Spleen (tissue), 13 donors: ENCODE measurements at places on chromosomes 4 and X. TPM values are rescaled to one million over a fixed set of nuclear protein-coding genes. Genes with fewer than 3 reads are reported as not detected.

TMPRSS11B gene
- total RNA-seq = not detected

TBC1D9 gene
- 79.3 TPM for total RNA-seq

RTL9 gene
- not detected for total RNA-seq

GAGE2A gene
- not detected for total RNA-seq

CEP44 gene
- 19.7 TPM for total RNA-seq

SOWAHB gene
- 0.09 TPM for total RNA-seq

KIAA1210 gene
- not detected for total RNA-seq

SSX2B gene
- not detected for total RNA-seq

HSFX4 gene
- not detected for total RNA-seq

RENBP gene
- total RNA-seq = 78.8 TPM

CDKL5 gene
- 10.0 TPM for total RNA-seq

WNK3 gene
- 1.5 TPM for total RNA-seq

NUDT11 gene
- 0.36 TPM for total RNA-seq

CHIC1 gene
- total RNA-seq = 13.1 TPM

SSX7 gene
- total RNA-seq = not detected

BRS3 gene
- total RNA-seq = not detected

EPHA5 gene
- total RNA-seq = 0.51 TPM

SERPINA7 gene
- not detected for total RNA-seq
